ENCODE measurements at places on chromosomes 2 and 18.

GRCh38 chr2:181784556-181784955 lies 104.2 kb upstream of the NEUROD1 start:
- no peak for DNase-seq

DNA sequence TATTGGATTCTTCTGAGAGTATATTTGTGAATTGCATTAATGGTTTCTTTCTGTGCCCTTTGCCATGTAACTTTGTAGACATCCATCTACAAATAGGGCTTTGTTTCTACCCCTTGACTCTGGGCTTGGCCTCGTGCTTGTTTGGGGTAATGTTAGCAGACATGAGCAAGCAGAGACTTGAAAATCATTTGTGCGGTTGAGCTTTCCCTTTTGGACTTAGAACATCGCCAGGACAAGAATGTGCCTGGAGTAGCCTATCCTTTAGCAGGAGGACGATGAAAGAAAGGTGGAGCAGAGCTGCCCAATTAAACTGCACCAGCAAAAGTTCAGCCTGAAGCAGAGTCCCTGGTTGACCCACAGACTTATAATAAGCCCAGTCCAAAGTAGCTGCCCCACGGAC lies 785.9 kb downstream of the EPHA4 start:
- DNase-seq = no peak

DNA sequence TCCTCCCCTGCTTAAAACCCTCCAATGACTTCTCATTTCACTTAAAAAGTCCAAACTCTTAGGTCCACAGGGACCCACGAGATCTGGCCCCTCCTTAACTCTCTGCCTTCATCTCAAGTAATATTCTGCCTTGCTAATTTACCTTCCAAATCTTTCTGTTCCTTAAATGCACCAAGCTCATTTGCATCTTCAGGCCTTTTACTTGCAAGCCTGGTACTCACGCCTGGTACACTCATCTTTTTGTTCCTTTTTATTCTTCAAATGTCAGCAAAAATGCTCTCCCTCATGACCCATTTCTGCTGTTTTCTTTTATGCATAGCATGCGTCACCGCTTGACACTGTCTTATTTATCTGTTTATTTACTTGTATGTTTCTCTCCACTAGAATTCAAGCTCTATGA lies 2.7 kb upstream of the WIPF1 start:
- no peak for DNase-seq

DNA sequence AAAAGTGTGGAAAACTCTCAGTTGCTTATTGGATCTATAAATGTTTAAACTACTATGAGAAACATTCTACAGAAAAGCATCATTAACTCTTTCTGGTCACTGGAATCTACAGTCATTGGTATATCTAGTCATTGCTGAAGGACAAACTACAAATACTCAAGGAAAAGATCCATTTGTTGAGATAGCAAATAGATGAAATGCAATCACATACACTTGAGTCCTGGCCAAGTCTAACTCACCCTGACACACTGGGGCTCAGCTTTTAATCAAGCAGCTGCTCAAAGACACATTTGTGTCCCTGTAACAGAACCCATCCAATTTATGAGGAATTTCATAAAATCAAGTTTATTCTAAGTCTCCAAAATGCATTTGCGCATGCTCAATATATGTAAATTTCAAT lies 68.7 kb downstream of the CDH2 start:
- DNase-seq = no peak

DNA sequence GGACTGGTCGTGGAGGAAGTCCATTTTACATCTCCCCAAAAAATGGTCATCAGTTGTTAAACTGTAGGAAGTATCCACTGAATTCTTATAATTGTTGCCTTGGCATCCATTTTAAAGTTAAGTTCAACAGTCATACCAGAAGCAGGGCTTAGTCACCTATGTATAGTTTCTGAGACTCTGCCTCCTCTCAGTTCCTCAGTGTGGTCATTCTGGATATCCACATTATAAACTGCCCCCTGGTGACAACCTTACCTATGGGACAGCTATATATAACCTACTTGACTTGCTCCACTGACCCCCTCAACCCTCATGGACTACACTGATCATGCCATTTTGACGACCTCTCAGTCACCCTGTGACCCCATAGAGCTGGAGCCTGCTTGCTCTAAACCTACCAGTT lies 617.0 kb downstream of the LRP1B start:
- no peak for DNase-seq

GRCh38 chr2:109637749-109638570 lies 23.8 kb downstream of the SOWAHC start:
- no peak for DNase-seq

DNA sequence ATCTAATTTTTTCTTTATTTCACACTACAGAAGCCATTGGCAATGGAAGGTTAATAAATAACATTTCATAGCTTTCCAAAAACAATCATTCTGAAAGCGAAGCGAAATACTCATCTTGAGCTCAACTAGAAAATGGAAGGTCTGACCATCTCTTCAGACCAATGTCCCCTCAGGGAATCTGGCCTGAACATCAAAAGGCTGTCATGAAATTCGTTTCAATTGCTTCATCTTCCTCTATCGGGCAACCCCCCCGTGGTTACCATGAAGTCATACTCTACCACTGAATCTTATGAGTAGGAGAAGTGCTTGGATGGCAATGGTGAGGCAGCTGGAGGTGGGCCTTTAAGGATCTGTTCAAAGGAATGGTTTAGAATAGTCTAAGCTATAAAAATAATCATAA lies 22.9 kb upstream of the CYTIP start:
- DNase-seq = no peak

GRCh38 chr2:39855856-39856255 lies 76.8 kb upstream of the THUMPD2 start:
- no peak for DNase-seq

GRCh38 chr2:114118088-114118487 lies 228.2 kb downstream of the ACTR3 start:
- DNase-seq = no peak

DNA sequence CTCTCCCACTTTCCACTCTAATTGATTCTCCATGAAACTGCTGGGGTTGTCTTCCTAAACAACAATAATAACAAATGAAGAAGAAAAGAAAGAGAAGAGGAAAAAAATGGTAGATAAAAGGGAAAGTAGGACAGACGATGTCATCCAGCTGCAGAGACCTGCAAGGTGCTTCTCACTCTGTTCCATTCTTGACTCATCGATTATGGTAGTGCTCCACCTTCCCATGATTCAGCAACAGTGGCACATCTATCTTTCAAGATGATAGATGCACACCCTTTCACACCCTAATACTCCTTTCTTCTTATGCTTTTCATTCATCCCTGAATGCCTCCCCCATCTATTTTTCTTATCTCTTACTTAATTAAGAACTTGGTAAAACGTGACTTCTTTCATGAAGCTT lies 610.2 kb downstream of the NR4A2 start:
- DNase-seq = no peak

DNA sequence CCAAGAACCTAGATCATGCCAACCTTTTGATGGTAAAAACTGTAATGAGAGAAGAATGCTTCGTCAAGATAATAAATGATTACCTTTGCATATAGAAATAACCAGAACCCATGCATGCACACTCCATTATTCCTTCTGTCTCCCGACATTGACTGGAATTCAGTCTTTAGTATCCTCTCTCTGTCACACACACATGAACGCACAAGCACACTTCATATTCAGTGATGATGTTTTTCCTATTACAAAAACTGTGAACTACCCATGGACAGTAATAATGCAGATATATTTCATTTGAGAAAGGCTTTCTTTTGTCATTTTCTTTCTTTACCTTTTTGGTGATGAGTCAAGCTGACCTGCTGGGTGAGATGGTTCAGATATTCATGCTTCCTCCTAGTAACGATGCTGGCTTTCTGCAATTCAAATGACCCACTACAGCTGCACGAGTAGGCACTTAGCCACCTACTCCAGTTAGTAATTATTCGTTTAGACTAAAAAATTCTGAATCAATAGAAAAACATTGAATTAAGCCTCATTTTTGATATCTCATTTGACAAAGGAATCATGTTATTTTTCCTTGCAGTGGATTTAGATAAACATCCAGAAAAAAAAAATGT lies 382.2 kb downstream of the TGIF1 start:
- DNase-seq = no peak

DNA sequence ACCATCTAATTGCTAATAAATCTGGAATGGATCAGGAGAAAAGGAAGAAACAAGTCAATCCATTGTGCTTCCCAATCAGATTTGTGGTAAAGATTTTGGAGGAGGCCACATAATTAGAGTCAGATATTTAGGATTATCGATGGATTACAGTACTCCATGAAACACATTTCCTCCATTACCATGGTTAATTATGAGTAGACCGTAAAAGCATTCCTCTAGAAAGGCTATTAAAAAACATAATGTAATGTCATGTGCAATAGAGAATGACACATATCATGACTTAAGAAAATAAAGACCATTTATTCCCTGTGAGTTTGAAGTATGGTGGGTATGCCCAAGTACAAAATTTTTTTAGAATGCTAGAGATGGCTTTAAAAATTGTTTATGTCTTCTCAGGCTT lies 96.1 kb downstream of the ITGA4 start:
- no peak for DNase-seq

DNA sequence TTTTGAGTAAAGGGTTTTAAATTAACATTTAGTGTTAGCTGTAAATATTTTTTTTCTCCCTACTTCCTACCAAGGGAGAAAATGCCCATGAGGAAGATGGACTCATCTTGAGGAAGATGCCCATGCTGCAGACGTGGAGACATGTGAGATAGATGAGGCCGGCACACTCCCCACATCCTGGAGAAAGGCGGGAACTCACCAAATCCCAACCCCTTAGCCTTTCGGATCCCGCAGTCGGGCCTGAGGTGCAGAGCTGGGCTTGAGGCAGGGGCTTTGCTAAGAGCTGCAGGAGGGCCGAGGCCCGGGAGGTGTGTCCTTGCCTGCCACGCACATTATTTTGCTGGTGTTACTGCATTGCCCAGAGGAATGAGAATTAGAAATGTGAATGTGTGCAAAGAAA lies 137.9 kb downstream of the NAPG start:
- DNase-seq = no peak

DNA sequence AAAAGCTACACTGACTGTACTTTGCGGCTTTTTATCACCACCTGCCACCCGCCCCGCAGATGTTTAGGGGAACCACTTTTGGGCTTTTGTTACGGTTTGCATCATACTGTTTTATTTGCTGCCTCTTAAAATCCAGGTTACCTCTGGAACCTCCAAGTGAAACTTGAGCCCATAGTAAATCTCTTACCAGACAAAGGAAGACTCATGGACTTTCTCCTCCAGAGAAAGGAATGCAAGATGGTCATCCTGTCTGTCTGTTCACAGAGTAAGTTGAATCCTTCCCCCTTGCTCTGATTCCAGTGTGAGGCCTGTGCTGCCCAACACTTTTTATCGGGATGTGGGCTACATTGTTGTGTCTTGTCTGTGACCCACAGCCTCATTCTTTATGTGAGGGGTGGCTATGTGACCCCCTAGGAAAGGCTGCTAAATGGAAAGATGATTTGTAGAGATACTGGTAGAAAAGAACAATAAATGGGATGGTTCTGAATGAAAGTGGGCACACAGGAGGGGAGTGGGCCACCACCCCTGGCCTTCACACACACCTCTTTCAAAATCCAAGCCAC lies 23.3 kb downstream of the RMC1 start:
- no peak for DNase-seq

DNA sequence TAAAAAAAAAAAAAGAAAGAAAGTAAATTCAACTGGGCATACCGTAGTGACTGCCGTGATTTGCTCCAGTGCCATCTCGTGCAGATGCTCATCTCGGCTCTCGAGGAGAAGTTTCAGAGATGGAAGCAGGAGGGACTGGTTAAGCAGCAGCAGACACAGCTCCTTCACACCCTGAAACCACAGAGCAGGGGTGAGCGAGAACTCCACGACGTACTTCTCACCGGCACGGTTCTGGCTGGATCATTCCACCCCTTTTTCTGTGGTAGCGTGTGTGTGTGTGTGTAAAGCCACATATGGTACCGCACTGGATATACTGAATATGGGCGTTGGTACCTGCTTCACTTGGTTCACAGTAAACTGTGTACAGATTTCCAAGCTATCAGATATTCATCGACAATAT lies 382.2 kb downstream of the NBAS start:
- no peak for DNase-seq

GRCh38 chr2:231512222-231512621 lies 18.0 kb downstream of the NMUR1 start:
- no peak for DNase-seq

DNA sequence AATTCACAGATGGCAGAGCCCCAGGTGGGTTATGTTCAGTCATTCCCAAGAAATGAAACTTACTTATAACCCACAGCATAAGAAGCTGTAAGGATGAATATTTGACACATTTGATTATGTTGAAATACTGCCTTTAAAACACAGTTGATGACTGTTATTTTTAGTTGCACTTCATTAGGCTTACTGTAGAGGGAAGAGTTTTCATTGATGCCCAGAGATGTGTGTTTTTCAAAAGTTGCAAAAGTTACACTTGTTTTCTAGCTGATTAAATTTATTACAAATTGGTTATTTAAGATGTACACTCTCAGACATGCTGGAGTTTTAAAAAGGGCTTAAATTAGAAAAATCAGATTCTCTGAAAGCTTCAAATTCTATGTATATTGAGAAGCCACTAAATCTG lies 506.1 kb downstream of the PARD3B start:
- no peak for DNase-seq

GRCh38 chr2:181393472-181393871 lies 63.7 kb upstream of the ITGA4 start:
- DNase-seq = no peak

DNA sequence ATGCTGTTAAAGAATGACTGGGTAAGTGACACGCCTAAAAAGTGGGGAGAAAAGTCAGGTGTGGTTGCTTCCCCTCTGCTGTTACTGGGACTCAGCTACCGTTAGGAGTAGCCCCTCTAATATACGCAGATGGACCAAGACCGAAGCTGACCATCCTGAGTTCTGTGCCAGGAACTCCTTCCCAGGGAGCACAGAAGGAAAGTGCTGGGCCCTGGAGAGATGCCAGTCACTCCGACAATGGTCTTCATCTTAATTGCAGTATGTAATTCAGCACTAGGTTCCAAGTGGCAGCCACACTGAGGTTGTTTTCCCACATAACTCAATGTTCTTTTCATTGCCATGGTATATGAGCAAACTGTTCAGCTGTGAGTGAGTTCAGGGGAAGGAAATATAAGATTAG lies 19.6 kb upstream of the TMEM200C start:
- no peak for DNase-seq

- no peak for DNase-seq
Measured at GRCh38 chr2:62149708-62150107, 46.2 kb upstream of the B3GNT2 start.

DNA sequence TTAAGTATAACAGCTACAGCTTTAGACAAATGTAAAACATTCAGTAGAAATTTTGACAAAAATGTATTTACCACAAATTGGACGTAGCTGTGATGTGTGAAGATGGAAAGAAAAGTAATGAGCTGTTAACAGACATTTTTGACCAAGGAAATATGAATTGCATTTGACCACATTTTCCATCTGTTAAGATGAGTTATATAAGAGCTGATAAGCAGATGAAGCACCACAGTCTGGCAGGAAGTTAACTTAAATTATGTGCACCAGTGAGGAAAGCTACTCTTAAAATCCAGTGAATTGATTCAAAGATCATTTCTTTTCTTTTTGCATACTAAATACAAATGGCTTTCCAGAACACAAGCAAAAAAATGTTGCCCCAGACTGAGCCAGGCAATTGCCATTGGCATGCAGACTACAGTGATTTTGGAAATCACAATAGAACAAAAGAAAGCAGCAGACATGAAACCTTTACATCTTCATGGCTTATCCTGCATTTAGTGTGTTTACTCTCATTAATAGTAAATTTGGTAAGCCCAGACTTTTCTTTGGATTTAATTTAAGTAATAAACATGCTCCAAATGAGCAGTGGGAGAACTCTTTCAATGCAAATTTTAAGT lies 493.7 kb downstream of the TMX3 start:
- DNase-seq = no peak
